ENCODE measurements at places on chromosomes 16 and 17.

DNA sequence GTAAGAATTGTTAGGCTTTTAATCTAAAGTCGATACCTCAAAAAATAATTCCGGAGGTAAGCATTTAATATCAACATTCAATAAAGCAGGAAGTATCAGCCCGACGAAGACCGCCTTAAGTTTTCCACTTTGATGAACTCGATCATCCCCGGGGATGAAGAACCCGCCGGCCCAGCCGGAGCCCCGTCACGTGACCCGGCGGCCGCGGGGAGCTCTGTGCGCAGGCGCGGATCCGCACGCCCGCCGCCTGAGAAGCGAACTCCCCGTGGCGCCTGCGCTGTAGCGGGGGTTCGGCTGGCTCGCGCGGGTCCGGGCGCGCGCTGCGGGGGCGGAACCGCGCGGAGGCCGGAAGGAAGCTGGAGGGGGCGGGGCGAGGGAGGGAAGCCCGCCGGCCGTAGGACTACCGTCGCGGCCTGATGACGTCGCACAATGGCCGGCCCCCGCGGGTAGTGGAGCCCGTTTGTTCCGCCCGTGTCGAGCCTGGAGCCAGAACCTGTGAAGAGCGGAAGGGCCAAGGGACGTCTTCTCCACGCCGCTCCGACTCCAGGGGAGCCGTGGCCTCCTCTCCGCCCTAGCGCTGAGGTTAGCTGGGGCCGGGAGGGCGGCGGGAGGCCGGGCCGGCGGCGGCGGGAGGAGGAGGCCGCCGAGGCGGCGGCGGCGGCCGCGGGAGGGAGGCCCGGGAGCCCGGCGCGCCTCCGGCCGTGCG is at the start of gene ZC3H18:
TSS of gene ZC3H18 (plus strand) at position 419 of the 706 bp plus-strand sequence. CDS start 6,721 bp downstream, outside the sequence.
- peak; percentile 96 for DNase-seq

- no peak for DNase-seq
Measured at GRCh38 chr17:11035681-11036080, 197.8 kb upstream of the PIRT start.

DNA sequence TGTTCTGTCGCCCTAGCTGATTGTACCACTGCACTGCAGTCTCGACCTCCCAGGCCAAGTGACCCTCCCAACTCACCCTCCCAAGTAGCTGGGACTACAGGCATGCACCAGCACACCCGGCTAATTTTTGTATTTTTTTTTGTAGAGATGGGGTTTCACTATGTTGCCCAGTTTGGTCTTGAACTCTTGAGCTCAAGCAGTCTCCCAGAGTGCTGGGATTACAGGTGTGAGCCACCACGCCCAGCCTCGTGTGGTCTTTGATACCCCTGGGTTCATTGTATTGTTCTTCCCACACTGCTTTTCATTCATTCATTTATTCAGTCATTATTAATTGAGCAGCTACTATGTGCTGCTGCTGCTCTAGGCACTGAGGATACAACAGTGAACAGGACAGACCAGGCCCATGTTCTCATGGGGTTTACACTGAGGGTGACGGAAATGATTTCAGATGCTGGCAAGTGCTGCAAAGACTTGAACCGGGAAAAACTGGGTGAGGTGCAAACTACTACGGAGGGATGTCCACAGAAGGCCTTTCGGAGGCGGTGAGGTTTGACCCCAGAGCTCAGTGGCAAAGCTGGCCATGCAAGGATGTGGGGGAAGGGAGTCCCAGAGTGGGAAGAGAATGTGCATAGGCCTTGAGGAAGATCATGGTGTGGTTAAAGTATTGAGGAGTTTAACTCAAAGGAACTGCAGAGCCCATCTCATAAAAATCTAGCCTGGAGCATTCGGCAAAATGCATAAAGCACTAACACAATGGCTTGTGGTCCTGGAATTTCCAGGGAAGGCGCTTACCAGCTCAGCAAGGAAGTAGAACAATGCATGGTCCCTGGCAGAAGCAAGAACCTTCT is 10.9 kb downstream of the ABCC1 start:
- DNase-seq, result no peak

DNA sequence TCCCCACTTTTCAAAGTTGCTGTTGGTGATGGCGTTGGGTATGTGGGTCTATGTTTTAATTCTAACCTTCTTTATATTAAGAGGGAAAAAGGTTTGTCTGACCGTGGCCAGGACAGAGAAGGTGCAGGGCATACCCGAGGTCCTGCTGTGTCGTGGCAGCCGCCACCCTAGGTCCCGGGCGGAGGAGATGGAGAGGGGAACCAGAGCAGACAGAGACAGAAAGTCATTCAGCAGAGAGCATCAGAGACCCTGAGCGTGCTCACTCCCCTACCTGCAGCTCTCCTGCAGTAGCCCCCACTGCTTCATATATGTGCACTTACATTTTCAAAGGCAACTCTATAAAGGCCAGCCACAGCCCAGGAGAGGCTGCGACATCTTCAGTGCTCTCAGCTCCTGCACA is 327.2 kb upstream of the TNRC6C start:
- no peak for DNase-seq

GRCh38 chr16:81237282-81237681 is 1.2 kb upstream of the BCO1 start:
- no peak for DNase-seq

DNA sequence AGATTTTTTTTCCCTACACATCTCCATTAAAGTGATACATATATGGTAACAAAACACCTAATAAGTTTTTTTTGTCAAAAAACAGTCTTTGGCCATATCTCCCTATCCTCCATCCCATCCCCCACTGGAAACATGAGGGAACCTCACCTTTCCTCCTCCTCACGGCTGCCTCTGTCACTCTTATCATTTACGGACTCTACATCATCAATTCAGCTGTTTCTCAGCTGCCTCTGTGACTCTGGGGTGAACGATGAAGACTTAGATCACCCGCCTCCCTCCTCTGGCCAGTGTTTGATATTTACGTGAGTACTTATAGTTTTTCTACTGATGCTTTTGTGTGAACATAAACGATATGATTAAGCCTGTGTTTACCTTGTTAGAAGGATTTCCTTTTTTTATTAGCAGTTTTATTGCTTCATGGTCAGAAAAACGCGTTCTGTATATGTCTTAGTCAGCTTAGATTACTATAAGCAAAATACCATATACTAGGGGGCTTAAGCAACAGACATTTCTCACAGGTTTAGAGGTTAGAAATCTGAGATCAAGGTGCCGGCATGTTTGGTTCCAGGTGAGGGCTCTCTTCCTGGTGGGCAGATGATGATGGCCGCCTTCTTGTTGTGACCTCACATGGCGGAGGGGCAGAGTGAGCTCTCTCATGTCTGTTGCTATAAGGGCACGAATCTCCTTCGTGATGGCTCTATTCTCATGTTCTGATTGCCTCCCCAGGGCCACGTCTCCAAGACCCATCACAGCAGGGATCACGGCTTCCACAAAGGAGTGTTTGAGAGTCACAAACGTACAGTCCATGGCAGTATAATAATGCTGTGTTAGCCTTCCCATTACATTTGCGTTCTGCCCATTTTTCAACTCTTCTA is 32.1 kb downstream of the DNAH17 start:
- DNase-seq, result no peak
